ENCODE measurements at places on chromosomes 2 and 18. TPM values are rescaled to one million over a fixed set of nuclear protein-coding genes. Genes with fewer than 3 reads are reported as not detected.

GRCh38 chr2:23492921-23493320 is 107.9 kb downstream of the KLHL29 start:
- DNase-seq, result no peak

DNA sequence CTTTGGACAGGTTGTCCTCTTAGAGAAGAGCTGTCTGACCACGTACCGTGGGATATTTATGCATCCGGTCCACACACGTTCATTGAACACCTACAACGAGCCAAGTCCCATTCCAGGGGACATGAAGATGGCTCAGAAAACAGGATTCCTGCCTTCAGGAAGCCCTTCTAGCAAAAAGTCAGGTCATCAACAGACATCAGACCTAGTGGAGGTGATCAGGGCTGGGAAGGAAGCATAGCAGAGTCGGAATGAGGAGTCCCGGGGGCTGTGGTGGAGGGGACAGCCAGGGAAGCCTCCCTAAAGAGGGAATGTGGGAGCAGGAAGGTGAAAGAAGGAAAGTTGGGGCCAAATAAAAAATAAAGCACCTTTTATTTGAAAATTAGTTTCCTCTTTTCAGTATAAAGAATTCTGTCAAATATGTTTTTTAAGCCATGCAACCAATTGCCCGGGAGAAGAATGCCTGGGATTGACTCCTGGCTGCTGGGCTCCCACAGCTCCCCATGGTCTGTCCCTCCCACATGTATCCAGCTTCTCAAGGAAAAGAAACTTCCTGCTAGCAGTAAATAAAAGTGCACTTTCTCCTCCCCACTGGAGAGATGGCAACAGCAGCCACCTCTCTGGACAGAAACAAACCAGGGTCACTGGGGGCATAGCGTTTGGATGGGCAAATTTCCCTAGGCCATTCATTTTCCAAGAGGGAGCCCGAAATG is 144.8 kb downstream of the SMAD7 start:
- DNase-seq, result peak; percentile 7

DNA sequence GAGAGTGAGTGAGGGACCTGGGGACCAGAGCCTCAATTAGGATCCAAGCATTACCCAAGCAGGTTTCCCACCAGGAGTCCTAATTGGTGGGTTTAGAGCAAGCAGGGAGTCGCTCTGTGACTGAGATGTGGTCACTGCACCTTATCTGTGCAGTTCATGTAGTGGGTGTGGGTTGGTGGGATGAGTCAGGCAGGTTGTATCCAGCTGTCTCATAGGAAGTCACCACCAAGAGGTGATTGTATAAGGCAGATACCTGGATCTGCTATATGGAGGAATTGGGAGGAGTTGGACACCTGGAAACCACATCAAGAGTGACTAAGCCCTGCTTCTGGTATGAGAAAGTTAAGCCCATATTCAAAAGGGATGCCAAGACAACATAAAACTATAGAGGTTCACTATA is 106.8 kb downstream of the ARHGAP28 start:
- no peak for DNase-seq

GRCh38 chr18:45774065-45774521 is 50.1 kb downstream of the SLC14A1 start:
- DNase-seq, result no peak

GRCh38 chr2:74081030-74081762 is 66.5 kb downstream of the BOLA3 start:
- no peak for DNase-seq

DNA sequence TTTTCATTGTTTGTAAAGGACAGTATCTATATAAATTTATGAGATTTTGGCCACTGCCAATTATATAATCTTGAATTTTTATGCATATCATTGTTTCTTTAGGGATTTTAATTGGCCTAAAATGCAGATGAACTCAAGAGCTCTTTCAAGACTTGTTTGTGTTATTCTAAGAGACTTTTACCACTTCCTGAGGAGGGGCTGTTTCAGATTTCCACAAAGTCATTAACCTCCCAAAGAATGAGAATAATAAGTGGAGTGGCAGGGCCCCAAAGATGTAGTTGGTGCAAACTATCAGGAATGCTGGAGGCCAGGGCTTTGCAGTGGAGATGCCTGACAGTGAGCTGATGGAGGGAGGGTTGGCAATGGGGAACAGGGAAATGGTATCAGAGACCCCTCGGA is 15.5 kb upstream of the ACVR1 start:
- DNase-seq, result no peak

GRCh38 chr2:129160879-129161278 is 818.6 kb upstream of the RAB6C start:
- no peak for DNase-seq

DNA sequence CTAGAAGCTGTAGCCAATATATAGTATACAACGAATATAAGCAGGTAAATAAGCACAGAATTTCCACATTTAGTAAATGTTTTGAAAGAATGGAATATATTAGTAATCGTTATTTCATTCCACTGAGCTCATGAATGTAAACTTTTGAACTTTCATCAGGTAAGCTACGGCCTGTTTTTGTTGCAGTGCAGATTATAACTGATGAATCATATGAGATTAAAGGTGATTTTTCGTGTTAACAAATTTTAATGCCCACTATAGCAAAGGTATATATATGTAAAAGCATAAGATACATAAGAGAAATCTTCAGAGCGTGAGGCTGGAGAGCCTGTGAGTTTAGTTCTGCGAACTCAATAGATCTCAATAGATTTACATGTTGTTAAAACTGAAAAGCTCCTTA is 1.1 kb downstream of the SCYGR1 start:
- no peak for DNase-seq

DNA sequence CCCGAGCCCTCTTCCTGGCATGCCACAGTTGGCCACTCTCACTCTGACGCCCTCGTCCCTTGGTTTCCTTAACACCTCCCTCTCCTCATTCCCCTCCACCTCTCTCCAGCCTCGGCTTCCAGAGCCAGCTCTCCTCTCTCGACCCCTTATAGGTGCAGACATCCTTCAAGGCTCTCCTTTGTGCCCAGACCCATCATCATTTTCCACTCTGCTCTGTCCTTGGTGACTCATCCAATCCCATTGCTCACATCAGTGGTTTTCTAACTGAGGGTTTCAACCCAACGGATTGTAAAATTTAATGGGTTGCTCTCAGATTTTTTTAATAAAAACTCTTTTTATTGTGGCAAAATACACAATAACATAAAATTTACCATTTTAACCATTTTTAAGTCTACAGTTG is 6.2 kb downstream of the ST8SIA5 start:
- DNase-seq, result no peak

DNA sequence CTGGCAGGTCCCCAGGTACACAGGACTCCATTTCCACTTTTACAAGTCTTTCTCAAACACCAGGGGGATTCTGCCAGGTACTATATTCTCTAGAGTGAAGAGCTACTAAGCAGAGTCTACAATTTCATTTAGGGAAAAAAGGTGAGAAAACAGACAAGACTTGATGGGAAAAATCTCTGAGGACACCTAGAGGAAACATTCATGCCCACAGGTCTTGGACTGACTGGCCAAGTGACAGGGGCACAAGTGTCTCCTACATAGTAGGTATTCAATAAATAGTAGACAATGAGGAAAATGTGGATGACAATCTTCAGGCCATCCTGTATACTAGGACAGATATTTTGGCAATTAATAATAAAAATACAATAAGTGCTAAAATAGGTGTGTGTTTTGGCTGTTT is 228.6 kb downstream of the CLIP4 start:
- no peak for DNase-seq

DNA sequence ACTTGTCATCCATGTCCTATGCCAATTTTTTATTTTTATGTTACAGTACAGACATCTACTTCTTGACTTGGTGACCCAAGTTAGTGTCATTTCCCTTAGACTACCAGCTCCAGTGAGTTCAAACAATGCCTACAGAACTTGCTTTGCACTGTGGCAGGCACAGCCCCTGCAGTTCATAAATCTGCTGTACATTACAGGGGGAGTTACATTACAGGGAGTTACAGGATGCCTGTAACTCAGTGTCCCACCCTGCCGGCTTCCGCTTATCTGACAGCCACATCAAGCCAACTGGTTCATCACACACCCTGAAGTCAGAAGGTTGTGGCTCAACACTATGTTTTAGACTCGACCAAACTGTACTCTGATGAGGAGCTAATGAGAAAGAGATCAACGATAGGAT is 7.8 kb upstream of the NPAS2 start:
- no peak for DNase-seq

DNA sequence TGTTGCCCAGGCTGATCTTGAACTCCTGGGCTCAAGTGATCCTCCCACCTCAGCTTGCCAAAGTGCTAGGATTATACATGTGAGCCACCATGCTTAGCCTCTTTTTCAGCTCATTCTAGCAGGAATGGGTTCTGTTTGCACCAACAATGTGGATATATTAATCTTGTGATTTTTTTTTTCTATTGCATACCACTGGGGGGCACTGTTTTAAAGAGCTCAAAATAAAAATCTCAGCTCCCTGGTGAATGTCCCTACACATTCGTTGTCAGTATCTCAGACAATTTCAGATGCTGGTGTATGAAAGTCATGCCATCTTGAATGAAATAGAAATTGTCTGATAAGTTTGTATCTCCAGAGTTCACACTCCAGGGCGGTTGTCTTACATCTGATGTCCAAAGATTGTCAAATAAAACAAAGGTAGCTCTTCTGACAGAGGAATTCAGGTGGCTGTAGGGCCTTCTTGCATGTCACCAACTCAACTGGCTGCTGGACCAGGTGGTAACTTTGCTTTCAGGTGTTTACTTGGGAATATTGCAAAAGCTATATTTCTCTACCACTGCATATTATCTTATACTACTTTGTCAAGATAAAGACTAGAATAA is 3.1 kb upstream of the MATN3 start:
- no peak for DNase-seq

- DNase-seq, result no peak
Observed at GRCh38 chr2:205555566-205556230, 126.6 kb upstream of the NRP2 start.

DNA sequence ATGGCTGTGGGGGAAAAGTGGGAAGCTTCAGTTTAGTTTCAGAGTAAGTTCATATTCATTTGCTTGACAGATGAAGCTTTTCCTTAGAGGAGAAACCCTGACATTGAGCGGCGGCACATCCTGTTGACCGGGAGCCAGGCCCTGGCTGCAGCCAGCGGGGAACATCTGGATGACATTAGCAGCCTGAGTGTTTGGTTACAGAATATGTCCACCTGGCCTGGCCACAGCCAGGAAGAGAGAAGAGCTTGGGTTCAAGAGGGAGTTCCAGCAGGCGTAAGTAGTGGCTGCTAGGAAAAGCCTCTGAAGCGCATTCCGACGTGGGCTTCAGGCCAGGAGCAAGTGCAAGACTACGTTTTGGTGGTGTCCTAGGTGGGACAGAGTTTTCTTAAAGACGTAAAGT is 144.9 kb upstream of the MYCN start:
- DNase-seq, result peak; percentile 71

DNA sequence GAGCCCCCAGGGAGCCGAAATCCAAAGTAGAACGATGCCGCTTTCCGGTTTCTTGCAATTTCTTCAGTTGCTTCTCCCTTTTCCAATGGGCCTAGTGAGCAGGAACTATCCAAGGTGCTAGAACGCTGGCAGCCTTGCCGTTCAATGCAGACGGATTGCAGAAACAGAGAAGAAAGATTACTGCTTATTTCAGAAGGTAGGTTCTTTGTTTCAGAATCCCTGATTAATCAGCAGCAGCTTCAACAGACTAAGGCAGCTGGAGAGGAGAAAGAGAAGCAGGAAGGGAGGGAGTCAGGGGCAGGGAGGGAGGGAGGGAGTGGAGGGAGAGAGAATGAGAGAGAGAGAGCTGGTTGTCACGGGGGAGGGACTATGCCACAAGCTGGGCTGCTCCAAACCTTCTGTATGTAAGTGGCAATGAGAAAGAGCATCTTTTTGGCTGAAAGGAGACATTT is 576 bp downstream of the NYAP2 start:
- DNase-seq, result no peak

DNA sequence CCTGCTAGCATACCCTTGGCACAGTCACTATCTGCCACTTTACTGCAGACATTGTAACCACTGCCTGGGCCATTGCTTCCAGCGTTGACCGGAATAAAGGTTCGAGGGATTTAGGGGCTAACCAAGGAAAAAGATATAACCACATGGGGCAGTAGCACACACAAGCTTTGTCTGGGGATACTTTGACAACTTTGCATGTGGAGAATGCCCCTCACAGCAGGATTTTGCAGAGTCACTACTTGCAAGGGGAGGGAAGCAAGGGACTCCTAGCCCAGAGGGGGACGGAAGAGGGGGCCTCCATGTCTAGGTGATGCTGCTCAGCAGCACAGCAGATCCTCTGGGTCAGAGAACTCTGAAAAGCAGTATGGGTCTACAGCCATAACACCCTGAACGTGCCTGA is 138.7 kb downstream of the SPP2 start:
- DNase-seq, result no peak

- DNase-seq, result no peak
Observed at GRCh38 chr2:84495539-84496146, 20.7 kb upstream of the DNAH6 start.

DNA sequence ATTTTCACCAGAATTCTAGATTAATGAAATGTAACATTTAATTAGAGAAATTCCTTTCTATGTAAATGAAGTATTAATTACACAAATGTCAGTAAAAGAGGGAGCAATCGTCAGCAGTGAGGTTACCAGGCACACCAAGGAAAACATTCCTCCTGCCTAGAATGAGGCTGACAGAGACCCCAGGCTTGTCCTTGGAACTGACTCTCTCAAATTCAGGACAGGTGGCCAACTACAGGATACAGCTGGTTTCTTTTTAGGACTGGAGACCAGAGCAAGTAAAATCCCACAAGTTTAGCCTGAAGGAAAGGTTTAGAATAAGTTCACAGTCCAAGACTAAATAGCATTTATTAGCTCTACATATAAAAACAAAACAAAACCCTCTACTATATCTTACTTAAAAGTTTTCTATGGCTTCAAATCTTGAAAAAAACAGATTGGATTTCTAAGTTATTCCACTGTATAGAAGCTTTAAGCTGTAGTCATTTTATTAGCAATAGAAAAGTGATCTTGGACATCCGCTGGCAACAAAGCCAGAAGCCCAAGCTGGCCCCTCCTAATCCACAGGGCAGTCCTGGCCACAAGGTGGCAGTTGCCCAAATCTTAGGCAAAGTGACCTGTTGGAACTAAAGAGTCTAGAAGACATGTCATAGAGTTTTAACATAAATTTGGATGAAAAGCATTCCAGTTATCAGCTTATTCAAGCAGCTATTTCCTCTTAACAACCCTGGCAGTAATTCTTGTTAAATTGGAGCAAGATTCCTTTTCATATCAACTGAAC is 81.0 kb downstream of the SP3 start:
- peak; percentile 58 for DNase-seq

DNA sequence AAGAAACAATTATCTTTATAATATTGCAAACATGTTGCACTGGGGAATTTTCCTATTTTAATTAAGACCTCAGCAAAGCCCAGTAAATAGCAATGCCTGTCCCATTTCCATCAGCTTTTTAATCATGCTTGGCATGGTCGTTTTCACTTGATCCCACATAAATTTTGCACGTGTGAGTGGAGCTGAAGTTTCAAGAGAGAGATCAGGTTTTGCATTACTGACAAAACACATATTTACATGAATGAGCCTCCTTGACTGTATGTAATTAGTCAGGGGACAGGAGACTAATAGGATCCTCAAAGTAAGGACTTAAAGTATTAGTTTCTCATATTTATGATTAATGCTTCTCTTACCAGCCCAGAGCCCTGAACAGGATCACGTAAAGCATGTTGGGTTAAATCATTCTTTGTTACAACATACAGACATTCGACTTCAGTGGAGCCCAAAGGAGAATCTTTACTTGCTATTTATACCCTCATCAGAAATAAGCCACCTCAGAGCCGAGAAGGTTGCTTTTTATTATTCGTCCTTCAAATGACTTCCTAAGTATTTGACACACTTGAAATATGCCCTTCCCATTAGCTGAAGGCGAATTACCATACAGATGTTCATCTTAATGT is 711.3 kb downstream of the GALR1 start:
- DNase-seq, result no peak

The SSB gene
- total RNA-seq, result 72.0 TPM

The IL37 gene
- not detected for total RNA-seq

The FSHR gene
- total RNA-seq, result not detected

The PLCL1 gene
- total RNA-seq, result 17.3 TPM
